ENCODE measurements at places on chromosomes 11 and 22. TPM values are rescaled to one million over a fixed set of nuclear protein-coding genes. Genes with fewer than 3 reads are reported as not detected.

Gene TMEM191B
- polyA plus RNA-seq, result 2.4 TPM

Gene MS4A12
- polyA plus RNA-seq, result not detected

Gene SAA1
- polyA plus RNA-seq, result not detected

GRCh38 chr11:11540157-11540556 is 81.6 kb downstream of the GALNT18 start:
- no peak for DNase-seq
- H3K36me3 ChIP-seq, result no peaks in the 10 kb centered on the region
- no peak overlapping the region for H3K4me3 ChIP-seq
- H3K4me1 ChIP-seq, result peaks cover 60% of the 10 kb centered on the region

Gene KCNA4
- not detected for polyA plus RNA-seq

DNA sequence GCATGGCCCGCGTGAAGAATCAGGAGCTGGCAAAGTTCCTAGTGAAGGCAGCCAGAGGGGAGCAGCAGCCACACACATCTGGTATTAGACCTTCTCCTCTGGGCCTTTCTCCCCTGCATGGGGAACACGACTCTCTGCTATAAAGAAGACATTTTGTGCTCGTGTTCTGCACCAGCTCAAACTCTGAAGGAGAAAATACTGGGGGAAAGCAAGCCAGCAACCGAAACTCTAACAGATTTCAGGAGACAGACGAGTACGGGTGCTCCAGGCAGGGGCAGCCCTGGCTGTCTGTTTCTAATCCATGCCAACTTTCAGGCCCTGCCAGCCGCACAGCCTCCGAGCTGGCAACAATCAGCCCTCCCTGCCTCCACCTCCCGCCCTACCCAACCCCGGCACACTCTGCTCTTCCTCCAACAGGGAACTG is 296.3 kb downstream of the BRD1 start:
- H3K27me3 ChIP-seq, result no peaks in the 10 kb centered on the region
- H3K4me1 ChIP-seq, result no peaks in the 10 kb centered on the region
- DNase-seq, result no peak
- no peak overlapping the region for H3K27ac ChIP-seq

GRCh38 chr22:17703811-17704210 is 65.3 kb downstream of the BCL2L13 start:
- no peak for DNase-seq
- peaks cover 18% of the 10 kb centered on the region for H3K36me3 ChIP-seq
- no peaks in the 10 kb centered on the region for H3K27me3 ChIP-seq
- peaks cover 18% of the 10 kb centered on the region for H3K4me1 ChIP-seq
- H3K4me3 ChIP-seq, result no peak overlapping the region

DNA sequence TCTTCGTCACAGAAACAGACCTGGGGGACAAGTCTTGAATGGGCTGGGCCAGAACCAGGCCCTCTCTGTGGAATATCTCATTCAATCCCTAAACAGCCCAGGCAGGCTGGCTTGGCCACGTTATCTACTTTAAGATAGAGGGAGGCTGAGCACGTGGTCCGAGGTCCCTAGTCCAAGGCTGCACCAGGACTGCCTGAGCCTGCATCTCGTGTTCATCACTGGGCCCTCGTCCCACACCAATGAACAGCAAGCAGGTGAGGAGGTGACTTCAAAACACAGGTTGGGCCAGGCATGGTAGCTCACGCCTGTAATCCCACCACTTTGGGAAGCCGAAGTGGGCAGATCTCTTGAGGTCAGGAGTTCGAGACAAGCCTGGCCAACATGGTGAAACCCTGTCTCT is 20.3 kb upstream of the FGF3 start:
- H3K27ac ChIP-seq, result no peak overlapping the region
- H3K36me3 ChIP-seq, result no peaks in the 10 kb centered on the region
- no peak overlapping the region for H3K4me3 ChIP-seq
- no peaks in the 10 kb centered on the region for H3K27me3 ChIP-seq

- H3K4me3 ChIP-seq, result no peak overlapping the region
- DNase-seq, result no peak
- H3K27me3 ChIP-seq, result no peaks in the 10 kb centered on the region
- H3K4me1 ChIP-seq, result peaks cover 13% of the 10 kb centered on the region
- no peaks in the 10 kb centered on the region for H3K36me3 ChIP-seq
These were observed 11.2 kb downstream of the GRIK4 start for GRCh38 chr11:120522736-120523135.

Gene GLYATL2
- 0.31 TPM for polyA plus RNA-seq

Gene BARX2
- polyA plus RNA-seq, result not detected

- peaks cover 52% of the 10 kb centered on the region for H3K36me3 ChIP-seq
- no peaks in the 10 kb centered on the region for H3K4me1 ChIP-seq
- no peaks in the 10 kb centered on the region for H3K27me3 ChIP-seq
- no peak for DNase-seq
These were observed 36.0 kb downstream of the MADD start for GRCh38 chr11:47305734-47306483.

DNA sequence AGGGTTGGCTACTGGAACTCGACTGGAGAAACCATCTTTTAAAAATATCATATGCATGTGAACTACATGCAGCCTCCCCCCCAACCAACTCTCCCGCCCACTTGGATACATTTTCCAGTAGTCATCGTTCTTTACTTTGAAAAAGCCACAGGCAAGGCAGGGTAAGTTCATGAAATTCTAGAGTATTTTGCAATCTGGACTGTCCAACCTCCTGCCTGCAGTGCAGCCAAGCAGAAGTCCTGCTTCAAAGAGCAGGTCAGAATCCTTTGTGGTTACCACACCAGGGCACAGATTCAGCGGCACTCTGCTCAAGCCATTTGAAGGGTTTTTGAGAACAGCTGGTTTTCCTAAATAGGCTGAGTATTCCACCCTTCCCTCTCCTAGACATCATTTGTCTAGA is 12.1 kb downstream of the ELF5 start:
- H3K27ac ChIP-seq, result no peak overlapping the region
- H3K27me3 ChIP-seq, result no peaks in the 10 kb centered on the region
- H3K4me1 ChIP-seq, result peaks cover 2% of the 10 kb centered on the region

DNA sequence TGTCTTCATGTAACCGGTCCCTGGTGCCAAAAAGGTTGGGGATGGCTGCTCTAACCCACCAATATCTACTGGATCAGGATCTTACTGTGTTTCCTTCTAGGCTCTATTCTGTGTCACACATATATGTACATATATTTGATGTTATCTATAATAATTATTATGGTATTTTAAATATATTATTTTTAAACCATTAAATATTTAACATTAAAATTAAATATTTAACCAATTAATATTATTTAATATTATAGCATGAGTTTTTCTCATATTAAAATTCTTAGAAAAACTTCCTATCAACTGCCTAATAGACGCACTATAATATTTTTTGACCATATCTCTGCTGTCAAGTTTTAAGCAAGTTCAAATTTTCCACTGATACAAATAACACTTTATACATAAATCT is 196.9 kb upstream of the PLET1 start:
- no peak for DNase-seq
- H3K4me3 ChIP-seq, result no peak overlapping the region
- H3K36me3 ChIP-seq, result no peaks in the 10 kb centered on the region
- H3K27me3 ChIP-seq, result no peaks in the 10 kb centered on the region
- H3K4me1 ChIP-seq, result no peaks in the 10 kb centered on the region

GRCh38 chr11:11946180-11946579 is 62.2 kb downstream of the DKK3 start:
- no peak for DNase-seq
- peaks cover 13% of the 10 kb centered on the region for H3K4me1 ChIP-seq
- H3K27ac ChIP-seq, result peak overlapping the region; percentile 65
- peaks cover 79% of the 10 kb centered on the region for H3K36me3 ChIP-seq
- H3K27me3 ChIP-seq, result no peaks in the 10 kb centered on the region
- no peak overlapping the region for H3K4me3 ChIP-seq

DNA sequence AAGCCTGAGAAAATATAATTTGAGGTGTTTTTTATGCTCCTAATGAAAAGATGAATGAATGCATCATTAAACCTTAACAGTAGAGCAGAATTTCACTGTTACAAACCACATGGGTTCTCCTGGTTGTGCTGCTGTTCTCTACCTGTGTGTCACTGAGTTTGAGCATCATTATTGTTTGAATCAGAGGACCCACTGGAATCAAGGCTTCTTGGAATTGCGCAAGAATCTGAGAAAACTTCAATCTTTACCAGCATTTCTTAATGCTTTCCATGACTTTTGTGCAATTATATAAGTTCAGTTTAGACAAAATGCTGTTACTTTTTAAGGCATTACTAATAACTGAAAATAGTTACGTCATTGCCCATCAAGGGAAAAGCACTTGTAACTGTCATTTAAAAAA is 18.8 kb upstream of the RBX1 start:
- no peaks in the 10 kb centered on the region for H3K4me1 ChIP-seq
- no peaks in the 10 kb centered on the region for H3K27me3 ChIP-seq
- DNase-seq, result no peak
- H3K27ac ChIP-seq, result no peak overlapping the region

GRCh38 chr22:26174280-26174679 is 5.0 kb downstream of the SEZ6L start:
- H3K4me1 ChIP-seq, result no peaks in the 10 kb centered on the region
- H3K27ac ChIP-seq, result no peak overlapping the region
- H3K27me3 ChIP-seq, result 0 out of 2 replicates have a peak, but pooled peaks cover 7% of the 10 kb centered on the region
- H3K36me3 ChIP-seq, result no peaks in the 10 kb centered on the region
- H3K4me3 ChIP-seq, result no peak overlapping the region

DNA sequence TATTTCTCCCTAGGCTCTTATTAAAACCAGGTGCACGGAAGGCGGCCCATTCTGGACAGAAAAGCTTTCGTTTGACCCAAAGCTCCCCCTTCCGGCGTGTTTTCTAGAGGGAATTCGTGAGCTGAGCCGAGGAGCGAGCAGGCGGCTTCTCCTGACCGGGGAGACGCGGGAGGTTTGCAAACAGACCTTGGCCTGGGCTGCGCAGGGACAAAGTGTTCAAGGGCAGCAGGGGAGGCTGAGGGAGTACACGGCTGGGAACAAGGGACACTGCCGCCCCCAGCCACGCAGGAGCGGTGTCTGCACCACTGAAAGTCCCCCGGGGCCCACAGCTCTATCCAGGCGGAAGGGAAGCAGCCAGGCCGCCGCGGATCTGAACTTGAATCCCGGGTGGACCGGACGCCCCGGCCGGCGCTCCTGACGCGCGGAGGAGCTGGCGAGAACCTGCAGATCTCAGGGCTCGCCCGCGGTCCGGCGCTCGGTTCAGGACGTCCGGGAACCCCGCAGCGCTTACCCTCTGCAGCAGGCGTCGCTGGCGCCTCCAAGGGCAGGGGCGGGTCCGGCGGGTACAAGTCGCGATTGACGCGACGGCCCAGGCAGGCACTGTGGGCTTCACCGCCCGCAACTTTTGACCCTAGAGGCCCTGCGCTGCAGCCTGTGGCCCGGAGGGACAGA is 101.9 kb downstream of the WT1 start:
- H3K4me1 ChIP-seq, result peaks cover 8% of the 10 kb centered on the region
- DNase-seq, result peak; percentile 56
- H3K27ac ChIP-seq, result no peak overlapping the region
- no peaks in the 10 kb centered on the region for H3K36me3 ChIP-seq

Gene FJX1
- polyA plus RNA-seq, result 34.5 TPM

DNA sequence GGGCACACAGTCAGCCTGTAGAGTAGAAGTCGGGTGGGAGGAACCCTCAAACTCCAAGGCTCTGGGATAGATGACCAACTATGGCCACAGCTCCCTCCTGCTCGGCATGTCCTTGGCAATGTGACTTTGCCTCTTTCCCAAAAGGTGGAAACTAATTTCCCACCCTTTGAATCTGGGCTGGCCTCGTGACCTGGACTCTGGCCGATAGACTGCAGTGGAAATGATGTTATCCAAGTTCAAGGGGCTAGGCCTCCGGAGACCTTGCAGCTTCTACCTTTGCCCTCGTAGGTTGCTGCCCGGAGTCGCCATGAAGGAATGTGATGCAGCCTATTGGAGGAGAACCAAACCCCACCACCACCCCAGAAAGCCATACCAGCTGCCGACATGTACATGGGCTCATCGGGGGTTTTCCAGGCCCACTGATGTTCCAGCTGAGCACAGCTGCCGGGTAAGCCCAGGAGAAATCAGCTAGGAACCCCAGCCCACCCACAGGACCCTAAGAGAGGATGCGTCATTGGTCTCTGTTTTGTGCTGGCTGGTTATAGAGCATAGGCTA is 30.4 kb downstream of the KCNJ4 start:
- H3K27ac ChIP-seq, result no peak overlapping the region
- H3K27me3 ChIP-seq, result no peaks in the 10 kb centered on the region
- no peak overlapping the region for H3K4me3 ChIP-seq
- DNase-seq, result no peak
- no peaks in the 10 kb centered on the region for H3K36me3 ChIP-seq
